ENCODE measurements at places on chromosomes 7 and 10.

DNA sequence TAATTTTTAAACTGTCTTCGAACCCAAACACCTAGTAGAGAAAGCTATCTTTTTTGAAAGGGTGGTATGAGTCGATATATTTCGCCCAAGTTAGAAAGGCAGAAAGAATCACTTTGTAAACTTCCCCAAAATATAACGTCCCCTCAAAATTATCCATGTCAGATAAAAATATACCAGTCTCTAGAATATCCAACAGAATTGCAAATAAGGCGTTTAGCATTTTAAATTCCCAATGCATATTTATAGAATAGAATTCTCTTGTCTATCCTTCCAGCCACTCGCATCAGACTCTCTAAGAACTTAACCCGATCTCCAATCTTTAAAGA, 2.1 kb downstream of the CTBP2 start:
- DNase-seq = no peak

DNA sequence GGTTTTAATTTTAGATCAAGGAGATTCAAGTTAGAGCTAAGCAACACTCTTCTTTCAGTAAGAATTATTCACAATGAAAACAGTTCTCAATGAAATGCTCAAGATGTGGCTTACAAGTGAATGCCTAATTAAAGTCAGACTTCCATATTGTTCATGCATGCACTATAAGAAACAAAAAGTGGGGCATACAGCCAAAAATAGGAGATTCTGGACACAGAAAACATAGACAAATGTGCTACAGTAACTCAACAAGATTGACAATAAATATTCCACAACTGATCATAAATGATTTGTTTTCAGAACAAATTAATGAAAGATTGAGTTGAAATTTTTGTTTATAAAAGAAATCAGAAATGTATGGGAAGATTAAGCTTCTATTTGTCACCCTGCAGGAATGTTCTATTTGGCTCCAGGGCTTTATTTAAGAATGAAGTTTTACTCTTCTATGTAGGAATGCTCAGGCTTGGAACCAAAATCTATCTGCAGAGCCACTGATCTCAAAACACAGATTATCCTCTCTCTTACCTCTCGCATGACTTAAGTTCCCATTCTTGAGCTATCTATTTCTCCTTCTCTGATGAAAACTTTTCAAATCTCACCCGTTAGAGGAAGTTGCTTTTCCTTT, 89.0 kb upstream of the PIP4K2A start:
- peak; percentile 51 for DNase-seq

GRCh38 chr10:19111501-19112267, 63.1 kb downstream of the MALRD1 start:
- no peak for DNase-seq

DNA sequence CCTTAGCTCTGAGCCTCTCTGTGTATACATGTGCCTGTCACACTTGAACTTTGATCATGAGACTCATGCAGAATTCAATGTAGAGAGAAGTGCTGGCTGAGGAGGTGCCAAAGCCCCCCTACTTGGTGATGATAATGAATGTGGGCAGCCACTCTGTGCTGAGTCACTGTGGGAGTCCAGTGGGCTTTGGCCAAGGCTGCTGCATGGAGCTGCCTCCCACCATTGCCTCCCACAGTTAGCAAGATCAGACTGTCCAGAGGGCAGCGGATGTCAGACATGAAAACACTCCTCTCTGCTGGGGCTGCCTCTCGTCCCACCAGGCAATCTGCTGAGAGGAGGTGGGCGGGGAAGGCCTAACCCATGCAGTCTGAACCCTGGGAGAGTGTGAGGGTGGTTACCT, 180.3 kb downstream of the SH2D4B start:
- no peak for DNase-seq

- DNase-seq = no peak
Observed at GRCh38 chr10:5159126-5159525, 25.8 kb downstream of the AKR1C8 start.

DNA sequence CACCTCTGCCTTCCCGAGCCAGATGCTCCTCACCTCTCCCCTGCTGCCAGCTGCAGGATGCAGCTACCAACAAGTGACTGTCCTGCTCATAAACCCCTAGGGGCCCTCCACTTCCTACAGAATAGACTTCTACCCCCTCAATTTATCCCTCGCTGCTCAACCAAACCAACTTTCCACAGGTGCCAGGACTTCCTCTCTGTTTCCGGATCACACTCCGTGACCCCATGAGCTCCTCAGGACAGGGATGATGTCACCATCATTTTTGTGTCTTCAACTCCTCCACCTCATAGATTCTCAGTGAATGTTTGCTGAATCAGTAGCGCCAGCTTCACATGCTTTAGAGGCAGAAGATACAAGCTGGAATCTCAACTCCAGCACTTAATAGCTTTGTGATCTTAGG, 25.8 kb upstream of the ADRB1 start:
- DNase-seq = no peak

DNA sequence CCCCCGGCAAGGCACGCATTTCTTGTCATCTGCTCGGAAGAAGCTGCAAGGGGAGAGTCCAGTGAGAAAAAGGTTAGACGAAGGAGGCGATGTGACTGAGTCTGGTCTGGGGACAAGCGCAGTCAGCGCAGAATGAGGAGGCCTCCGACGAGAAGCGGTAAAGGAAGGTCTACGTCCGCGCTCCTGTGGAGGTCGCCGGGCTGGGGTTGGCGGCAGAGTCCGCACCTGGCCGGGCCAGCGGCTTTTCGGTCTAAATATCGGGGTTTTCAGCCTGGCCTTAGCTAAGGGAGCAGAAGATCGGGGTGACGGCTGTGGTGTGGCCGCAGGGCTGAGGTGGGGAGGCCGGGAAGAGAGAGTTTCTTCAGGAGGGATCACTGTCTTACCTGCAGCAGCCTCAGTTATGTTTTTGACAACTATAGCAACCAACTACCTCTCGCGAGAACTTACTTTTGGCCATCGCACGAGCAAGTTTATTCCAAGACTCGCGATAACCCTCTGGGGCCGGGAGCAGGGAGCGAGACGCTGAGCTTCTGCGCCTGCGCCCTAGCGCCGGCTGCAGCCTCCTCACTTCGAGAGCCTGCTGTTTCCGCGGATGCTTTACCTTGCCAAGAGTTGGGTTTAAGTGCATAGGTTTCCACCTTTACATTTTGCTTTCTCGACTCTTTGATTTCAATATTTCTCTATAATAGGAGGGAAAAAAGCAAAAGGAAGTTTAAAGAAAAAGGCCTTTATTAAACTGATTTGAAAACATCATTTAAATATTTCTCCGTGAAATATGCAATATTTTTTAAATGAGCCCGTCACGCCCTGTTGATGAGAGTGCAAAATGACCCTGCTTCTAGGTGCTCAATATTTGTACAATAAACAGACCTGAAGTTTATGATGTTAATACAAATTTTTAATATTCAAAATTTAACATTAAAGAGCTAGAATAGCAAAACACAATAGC, at the start of gene CFAP70:
CFAP70 (minus strand) TSS at position 534 of the 949 bp plus-strand sequence. CDS start 4,068 bp downstream, outside the sequence.
- peak; percentile 98 for DNase-seq
